ENCODE measurements at places on chromosomes 2 and 18. TPM values are rescaled to one million over a fixed set of nuclear protein-coding genes. Genes with fewer than 3 reads are reported as not detected.

DCDC2C gene
- not detected for total RNA-seq

FZD7 gene
- total RNA-seq, result 0.70 TPM

KCNG2 gene
- not detected for total RNA-seq

HAAO gene
- total RNA-seq, result 1.0 TPM

ASPRV1 gene
- 0.65 TPM for total RNA-seq

CYRIA gene
- total RNA-seq, result 0.70 TPM

GGCX gene
- total RNA-seq, result 16.7 TPM

LRRTM4 gene
- total RNA-seq, result not detected

HOXD3 gene
- total RNA-seq, result not detected

CHST10 gene
- 10.5 TPM for total RNA-seq
